ENCODE measurements at places on chromosomes 7 and 10.

DNA sequence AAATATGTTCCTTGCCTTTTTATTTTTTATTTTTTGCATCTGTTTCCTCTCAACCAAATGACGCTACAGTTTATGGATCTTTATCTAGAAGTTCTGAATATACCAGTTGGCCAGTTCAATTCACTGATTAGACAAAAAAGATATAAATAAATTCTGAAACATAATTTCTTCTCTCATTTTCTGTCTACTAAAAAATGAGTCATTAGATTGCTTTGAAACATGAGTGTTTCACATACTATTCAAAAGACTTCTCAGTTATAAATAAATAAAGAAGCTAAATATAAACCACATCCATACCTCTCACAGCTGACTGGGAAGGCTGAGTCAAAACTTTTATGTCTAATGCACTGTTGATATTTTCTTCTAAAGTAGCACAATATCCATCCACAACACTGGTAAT is 97.6 kb upstream of the GPR22 start:
- no peak for DNase-seq

GRCh38 chr7:69228212-69228811 is 370.0 kb upstream of the AUTS2 start:
- no peak for DNase-seq

GRCh38 chr7:5633161-5634106 is 148.0 kb downstream of the RNF216 start:
- DNase-seq = peak; percentile 62

- DNase-seq = no peak
Observed at GRCh38 chr7:158910254-158911053, 54.1 kb downstream of the DYNC2I1 start.

- no peak for DNase-seq
Observed at GRCh38 chr10:102283488-102283887, 38.2 kb downstream of the GBF1 start.
